ENCODE measurements at places on chromosomes 16 and 17. TPM values are rescaled to one million over a fixed set of nuclear protein-coding genes. Genes with fewer than 3 reads are reported as not detected.

DNA sequence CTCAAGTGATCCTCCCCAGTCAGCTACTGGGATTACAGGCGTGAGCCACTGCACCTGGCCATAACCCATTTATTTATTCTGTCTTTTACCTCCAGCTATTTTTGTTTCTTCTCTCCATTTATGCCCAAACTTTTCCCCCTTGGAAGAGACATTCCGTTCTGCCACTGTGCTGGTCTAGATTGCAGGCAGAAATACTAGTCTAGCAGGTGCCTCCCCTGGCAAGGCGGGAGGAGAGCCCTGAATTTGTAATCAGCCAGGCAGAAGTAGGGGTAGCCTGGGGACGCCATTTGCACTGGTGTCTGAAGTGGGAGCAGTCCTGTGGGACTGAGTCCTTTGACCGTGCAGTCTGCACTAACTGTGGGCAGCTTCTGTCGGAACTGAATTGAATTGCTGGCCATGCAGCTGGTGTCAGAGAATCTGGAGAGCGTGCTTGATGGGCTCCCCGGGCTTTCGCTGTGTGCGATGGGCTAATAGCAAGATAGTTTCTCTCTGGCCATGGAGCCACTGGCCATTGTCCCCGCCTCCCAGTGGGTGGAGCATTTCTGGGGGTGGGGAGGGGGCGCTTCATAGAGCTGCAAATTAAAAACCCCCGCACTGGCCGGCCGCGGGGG lies 31.5 kb upstream of the LITAF start:
- DNase-seq = no peak

GRCh38 chr16:84948851-84949610 lies 62.3 kb downstream of the ZDHHC7 start:
- no peak for DNase-seq

DNA sequence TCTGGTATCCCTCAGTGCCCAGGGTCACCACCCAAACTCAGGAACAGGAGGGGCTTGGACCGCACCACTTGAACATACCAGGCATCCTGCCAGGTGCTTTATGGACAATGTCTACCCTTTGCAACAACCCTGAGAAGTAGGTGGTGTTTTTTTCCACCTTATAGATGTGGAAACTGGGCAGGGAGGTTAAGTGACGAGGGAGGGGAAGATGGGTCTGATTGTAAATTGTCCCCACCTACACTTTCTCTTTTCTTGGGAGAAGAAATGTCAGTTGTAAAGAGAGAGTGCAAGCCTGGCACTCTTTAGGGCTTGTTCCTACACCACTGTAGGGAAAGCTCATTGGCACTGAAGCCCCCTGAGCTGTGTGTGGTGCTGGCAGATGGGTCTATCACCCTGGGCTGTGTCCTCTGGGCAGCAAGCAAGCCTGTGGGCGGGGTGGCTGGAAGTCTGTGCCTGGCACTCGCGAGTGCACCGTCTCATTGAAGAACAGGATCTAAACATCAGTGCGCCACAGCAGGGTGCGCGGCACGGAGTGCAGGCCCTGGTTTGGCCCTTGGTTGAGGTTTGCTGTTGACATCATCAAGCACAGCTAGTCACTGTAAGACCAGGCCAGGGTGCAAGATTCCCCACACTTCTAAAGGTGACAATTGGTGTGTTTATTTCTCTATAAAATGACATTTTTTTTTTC lies 15.1 kb downstream of the NOD2 start:
- no peak for DNase-seq

DNA sequence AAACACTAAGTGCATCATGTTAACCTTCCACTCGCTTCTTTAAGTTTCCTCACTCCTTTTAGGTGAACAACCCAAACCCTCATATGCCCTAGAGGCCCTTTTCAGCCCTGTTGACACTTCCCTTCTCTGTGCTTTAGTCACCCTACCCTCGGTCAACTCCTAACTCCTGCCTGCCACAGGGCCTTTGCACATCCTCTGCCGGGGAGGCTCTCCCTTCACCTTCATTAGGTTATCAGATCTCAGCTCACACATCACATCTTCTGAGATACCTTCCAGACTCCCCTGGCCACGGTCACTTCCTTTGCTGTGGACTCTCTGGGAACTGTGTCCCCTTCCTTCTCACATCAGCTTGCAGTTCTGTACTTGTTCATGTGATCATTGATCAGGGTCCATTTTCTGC lies 574.4 kb downstream of the MAF start:
- DNase-seq = no peak

DNA sequence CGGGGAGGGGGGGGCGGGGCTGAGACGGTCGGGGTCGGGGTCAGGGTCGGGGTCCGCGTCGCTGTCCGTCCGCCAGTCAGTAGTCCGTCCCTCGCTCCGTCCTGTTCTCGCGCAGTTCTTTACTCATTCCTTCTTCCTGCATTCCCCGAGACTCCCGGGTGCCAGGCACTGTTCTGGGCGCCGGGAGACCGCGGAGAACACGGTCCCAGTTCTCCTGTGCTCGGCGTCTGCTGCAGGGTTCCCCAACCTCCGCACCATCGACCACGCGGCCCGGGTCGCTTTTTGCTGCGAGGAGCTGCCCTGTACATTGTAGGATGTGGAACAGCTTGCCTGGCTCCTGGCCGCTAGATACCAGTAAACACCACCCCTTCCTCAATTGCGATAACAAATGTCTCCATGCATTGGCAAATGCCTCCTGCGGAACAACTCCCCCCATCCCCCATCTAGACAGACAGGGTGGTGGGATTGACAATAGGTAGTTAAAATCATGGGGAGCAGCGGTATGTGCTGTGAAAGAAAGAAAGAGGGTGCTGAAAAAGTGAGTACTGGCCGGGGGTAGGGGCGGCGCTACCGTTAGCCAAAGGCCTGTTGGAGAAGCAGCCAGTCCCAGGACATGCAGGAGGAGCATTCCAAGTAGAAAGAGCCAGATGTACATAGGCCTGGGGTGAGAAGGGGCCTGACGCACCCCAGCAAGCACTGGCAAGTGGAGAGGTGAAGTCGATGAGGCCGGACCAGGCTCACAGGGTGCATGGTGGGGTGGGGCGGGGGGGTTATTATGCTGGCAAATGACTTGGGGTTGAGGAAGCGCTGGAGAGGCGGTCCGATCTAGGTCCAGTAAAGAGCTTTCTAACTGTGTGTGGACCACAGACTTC lies 631 bp downstream of the TRAF7 start:
- no peak for DNase-seq

GRCh38 chr16:17998550-17998949 lies 338.0 kb downstream of the NPIPA8 start:
- DNase-seq = no peak

- no peak for DNase-seq
These were observed 24.2 kb downstream of the MYO18A start for GRCh38 chr17:29155966-29156338.

DNA sequence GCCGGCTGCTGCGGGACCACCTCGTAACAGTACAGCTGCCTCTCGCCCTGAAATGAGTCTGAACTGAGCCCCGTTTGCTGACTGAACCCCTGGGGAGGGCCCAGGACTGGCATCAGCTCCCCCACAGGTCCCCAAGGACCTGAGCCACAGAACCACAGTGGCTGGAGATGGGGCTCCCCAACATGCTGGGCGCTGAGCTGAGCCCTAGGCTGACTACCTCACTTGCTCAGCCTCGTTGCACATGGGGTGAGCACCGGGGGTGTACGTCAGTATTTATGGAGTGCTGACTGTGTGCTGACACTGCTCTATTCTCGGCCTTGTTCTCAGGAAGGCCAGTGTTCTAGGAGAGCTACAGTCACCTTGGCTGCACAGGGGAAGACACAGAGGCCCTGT lies 6.6 kb upstream of the VASN start:
- no peak for DNase-seq

- DNase-seq = no peak
These were observed 961 bp downstream of the FGF11 start for GRCh38 chr17:7440113-7440833.

- no peak for DNase-seq
These were observed 23.8 kb downstream of the KDM8 start for GRCh38 chr16:27226976-27227705.

ZNF319 gene
- polyA plus RNA-seq = 18.1 TPM

EVPLL gene
- polyA plus RNA-seq = 2.5 TPM

PRSS27 gene
- polyA plus RNA-seq = 9.7 TPM

PPM1E gene
- polyA plus RNA-seq = 38.6 TPM

All from spinal cord (tissue), 10 donors.